ENCODE measurements at places on chromosomes 12 and 14.

- DNase-seq = peak; percentile 17
These were observed 1.1 kb upstream of the HEBP1 start for GRCh38 chr12:13000925-13001774.

- DNase-seq = no peak
These were observed 161.3 kb upstream of the LMNTD1 start for GRCh38 chr12:25714198-25714984.

DNA sequence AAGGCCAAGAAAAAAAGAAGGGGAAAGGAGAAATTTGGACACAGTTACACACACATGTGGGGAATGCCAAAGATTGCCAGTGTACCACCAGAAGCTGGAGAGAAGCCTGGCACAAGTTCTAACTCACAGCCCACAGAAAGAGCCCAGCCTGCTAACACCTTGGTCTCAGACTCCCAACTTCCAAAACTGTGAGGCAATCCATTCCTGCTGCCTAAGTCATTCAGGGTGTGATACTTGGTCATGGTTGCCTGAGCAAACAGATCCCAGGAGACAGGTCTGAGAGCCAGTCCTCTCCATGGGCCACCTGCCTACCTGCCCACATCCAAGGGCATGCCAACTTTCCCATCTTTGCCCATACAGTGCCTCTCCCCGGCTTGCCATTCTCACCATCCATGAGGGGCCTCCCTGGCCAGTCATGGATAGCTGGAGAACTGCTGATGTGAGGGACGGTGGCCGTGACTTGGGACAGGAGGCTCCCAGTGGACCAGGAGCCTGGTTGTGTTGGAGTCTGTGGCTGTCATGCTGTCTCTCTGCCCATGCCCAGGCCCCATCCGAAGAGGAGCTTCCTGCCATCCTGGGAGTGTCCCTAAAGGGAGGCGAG is 198.0 kb upstream of the RTL1 start:
- DNase-seq = no peak

- DNase-seq = no peak
These were observed 122.5 kb upstream of the CNTN1 start for GRCh38 chr12:40569626-40570179.

DNA sequence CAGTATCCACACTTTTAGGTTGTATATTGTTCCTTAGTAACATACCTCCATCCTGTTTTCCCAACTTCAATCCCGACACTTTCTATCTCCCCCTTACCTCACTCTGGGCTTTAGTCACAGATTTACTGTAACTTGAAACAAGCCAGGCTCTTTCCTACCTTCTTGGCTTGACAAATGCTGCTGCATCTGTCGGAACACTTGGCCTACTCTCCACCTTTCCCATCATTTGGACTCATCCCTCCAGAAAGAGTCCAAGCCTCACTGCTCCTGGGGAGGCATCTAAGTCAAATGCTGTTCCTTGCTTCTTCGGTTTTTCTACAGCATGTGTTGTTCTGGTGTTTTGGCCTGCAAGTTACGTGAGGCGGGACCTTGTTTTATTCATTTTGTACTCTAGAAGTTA is 142.4 kb downstream of the DACT1 start:
- DNase-seq = no peak

DNA sequence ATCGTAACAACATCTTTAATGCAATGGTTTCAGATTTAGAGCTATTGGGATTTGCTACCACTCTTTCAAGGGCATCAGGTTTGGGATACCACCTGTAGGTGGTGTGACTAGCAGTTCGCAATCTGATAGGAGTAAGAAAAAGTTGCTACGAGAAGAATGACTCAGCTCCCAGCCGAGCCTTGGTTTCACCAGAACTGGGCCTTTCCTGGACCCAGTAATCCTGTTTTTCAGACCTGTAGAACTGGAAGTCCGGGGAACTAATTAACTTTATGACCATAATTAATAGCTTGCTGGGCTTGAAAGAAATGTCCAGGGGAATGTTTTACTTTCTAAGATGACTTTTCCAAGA is 770 bp downstream of the ABHD4 start:
- DNase-seq = no peak

GRCh38 chr12:80101126-80101525 is 1.8 kb downstream of the OTOGL start:
- no peak for DNase-seq

DNA sequence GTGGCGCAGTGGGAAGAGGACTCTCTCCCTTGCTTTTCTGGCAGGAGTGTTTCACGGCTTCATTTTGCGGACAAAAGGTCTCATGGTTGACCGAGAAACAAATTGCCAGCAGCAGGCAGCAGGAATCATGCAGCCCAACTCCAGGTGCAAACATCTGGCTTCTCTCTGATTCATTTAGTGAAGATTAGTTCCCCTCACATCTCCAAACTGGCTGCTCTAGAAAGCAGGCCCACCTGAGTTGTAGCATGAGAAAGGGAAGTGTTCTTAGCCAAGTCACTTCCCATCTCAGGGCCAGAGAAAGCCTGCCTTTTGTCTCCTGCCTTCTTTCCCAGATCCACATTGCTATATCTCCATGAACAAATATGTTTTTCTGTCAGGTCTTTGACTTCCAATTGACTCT is 120.8 kb upstream of the CCDC196 start:
- no peak for DNase-seq

- DNase-seq = no peak
These were observed 6.1 kb downstream of the NT5DC3 start for GRCh38 chr12:103834942-103835341.
